ENCODE measurements at places on chromosomes 6 and 20.

DNA sequence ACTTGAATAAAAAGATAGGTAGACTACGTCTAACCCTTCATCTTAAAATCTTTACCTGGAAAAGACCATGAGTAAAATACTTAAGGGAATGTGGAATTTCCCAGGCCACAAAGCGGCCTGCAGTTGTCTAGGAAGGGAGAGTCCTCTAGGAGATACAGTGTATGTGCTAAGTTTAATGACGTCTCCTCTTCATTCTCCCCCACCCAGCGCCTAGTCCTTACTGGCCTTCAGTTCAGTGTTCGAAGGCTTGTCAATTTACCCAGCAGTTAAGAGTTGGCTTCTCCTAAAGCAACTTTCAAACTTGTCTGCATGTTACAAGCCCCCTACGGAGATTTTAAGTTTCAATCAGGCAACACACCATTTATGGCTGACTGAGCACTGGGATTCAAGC lies 35.2 kb downstream of the HFE start:
- no peak for DNase-seq

DNA sequence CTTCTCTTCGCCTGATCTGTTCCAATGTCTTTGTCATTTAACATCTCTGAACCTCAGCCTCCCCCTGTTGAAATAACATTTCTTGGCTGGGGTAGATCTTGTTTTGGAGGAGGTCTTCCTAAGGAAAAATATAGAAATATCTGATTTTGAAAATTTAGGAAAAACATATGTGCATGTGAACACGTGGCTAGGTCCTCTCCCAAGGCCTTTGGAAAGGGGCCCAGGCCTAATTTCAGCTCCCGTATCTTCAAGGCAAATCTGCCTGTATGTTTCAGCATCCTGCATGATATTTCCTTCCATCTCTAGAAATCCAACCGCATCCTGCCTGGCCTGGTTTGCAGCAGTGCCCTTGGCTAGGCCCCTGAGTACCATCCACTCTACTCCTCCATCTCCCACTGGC lies 261.2 kb downstream of the PHACTR1 start:
- no peak for DNase-seq

DNA sequence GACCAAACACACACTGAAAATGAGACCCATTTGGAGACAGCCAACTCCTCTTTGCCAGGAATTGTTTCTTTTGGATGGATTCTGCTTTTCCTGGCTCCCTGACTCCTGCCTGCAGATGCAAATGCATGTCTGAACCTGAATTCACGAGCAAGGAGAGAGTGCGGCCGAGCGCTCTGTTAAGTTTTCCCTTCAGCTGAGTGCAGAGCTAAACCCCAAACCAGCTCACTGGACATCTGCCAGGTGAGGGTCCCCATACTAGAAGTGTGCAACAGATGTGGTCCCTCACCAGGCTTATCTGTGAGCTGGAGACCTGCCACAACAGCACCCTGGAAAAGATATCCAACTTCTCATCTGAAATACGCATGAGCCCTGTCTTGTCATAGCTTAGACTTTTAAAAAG lies 59.0 kb downstream of the CD164 start:
- no peak for DNase-seq

GRCh38 chr6:85261271-85261670 lies 188.6 kb upstream of the NT5E start:
- DNase-seq, result no peak

DNA sequence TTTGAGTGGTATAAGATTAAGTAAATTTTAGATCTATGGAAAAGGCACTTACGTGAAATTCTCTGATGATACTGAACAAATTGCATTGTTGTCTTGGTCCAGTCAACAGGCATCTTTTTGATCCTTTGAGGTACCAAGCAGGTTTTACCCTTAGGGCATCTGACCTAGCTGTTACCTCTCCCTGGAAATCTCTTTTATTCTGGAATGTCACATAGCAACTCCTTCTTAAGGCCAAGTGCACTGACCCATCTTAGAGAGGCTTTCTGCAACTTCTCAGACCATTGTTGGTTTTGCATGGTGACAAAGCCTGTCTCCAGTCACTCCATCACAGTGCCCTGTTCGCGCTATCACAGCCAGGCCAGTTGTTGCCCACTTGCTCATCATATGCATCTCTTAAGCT lies 42.0 kb downstream of the TPD52L1 start:
- DNase-seq, result no peak

DNA sequence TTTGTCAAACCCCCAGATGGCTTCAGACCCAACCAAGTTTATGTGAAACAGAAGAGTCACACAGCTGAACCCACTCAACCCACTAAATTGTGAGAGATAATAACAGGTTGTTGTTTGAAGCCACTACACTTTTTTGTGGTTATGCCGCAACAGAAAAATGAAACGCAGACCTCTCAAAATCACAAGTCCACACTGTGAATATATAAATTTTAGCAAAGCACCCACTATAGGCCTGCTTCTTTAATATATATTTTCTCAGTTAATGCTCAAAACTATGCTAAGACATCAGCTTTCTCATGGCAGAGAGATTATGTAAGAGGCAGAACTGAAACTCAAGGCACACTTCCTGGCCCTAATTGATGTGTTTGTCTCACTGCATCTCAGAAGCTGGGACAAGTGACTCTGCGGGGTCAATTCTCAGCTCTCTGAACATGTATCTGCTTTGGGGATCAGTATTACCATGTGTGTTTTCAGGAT lies 27.7 kb downstream of the MAP3K5 start:
- DNase-seq, result no peak

GRCh38 chr20:10658876-10659632 lies 14.7 kb downstream of the JAG1 start:
- DNase-seq, result no peak

Data from cortex of kidney (tissue), 1 donor.